IPS DF 6.9 (cell line): ENCODE measurements at places on chromosomes 6 and 20.

GRCh38 chr6:43951756-43952675, 175.2 kb downstream of the MRPL14 start:
- H3K27me3 ChIP-seq, result no peaks in the 10 kb centered on the region
- no peaks in the 10 kb centered on the region; the same call in 1 of the 2 replicates for H3K4me1 ChIP-seq
- no peak overlapping the region for H3K27ac ChIP-seq
- no peaks in the 10 kb centered on the region for H3K36me3 ChIP-seq
- DNase-seq, result no peak
- H3K4me3 ChIP-seq, result no peak overlapping the region

- H3K4me1 ChIP-seq, result peaks cover 4% of the 10 kb centered on the region
- no peak overlapping the region for H3K4me3 ChIP-seq
- no peaks in the 10 kb centered on the region for H3K27me3 ChIP-seq
Measured at GRCh38 chr6:160297310-160297709, 38.7 kb upstream of the SLC22A2 start.

DNA sequence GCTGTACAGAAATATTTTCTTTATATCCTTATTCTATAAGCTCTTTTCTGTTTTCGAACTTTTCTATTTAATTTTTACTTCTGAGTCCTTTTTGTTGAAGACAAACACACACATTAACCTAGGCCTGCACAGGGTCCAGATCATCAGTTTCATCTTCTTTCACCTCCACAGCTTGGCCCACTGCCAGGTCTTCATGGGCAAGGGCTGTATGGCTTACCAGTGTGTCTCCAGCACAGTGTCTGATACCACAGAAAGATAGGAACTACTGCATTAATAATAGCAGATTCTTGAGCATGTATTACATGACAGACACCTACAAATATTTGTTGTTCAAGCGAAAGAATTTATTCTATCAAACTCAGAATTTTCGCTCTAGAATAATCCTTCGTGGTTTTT, 24.4 kb downstream of the QKI start:
- no peaks in the 10 kb centered on the region; the same call in 1 of the 2 replicates for H3K4me1 ChIP-seq
- H3K27ac ChIP-seq, result no peak overlapping the region
- no peaks in the 10 kb centered on the region for H3K36me3 ChIP-seq
- no peak overlapping the region for H3K4me3 ChIP-seq
- no peaks in the 10 kb centered on the region for H3K27me3 ChIP-seq

DNA sequence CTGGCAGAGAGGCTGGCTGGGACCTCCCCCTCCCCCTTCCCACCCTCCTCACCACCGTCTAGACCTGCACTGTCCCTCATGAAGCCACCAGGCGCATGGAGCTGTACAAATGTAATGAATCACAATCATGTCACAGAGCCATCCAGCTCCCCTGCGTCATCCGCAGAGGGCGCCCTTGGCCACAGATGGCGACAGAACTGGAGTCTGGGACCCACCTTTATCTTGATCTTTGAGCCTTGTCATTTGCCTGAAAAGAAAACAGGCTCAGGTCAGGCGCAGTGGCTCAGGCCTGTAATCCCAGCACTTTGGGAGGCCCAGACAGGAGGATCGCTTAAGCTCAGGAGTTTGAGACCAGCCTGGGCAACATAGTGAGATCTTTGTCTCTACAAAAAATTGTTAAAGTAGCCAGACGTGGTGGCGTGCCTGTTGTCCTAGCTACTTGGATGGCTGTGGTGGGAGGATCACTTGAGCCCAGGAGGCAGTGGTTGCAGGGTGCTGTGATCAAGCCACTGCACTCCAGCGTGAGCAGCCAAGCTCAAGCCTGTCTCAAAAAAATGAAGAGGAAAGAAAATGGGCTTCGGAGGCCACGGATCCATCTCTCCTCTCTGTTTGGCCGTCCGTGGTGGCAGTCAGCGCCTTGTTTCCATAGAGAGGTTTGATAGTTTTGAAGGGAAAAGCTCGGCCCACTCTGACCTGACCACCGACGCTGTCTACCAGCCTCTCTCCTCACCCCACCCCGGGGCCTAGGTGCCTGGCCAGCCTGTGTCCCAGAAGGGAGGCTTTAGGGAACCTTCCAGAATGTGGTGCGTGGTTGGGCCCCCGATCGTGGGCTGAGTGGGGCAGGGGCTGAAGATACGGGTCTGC, 6.2 kb downstream of the COL9A3 start:
- peaks cover 15% of the 10 kb centered on the region for H3K4me1 ChIP-seq
- no peak for DNase-seq
- peaks cover 14% of the 10 kb centered on the region; the same call in 1 of the 2 replicates for H3K36me3 ChIP-seq
- no peak overlapping the region for H3K4me3 ChIP-seq

DNA sequence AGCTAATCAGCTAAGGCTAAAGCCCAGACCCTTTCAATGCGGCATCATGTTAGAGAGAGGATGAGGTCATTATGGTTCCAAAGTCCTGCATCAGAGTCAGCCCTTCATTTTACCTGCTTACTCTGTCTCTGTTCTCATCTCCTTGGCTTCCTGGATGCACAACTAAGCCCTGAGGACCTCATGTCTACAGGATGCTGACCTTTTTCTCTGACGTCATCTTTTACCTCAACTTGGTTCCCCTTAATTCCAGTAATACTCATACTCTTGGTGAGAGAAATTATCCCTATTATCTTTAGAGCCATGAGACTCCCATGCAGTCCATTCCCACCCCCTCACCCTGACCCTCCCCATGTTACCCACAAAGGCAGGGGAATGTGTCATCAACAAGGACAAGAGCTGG, 636.5 kb upstream of the CHD6 start:
- no peak for DNase-seq
- H3K36me3 ChIP-seq, result no peaks in the 10 kb centered on the region
- no peaks in the 10 kb centered on the region for H3K27me3 ChIP-seq
- H3K4me3 ChIP-seq, result no peak overlapping the region
- no peak overlapping the region for H3K27ac ChIP-seq
- H3K4me1 ChIP-seq, result no peaks in the 10 kb centered on the region

- H3K36me3 ChIP-seq, result no peaks in the 10 kb centered on the region
- H3K4me1 ChIP-seq, result no peaks in the 10 kb centered on the region
- no peak overlapping the region for H3K27ac ChIP-seq
- no peaks in the 10 kb centered on the region for H3K27me3 ChIP-seq
- H3K4me3 ChIP-seq, result no peak overlapping the region
- DNase-seq, result no peak
Measured at GRCh38 chr6:56104591-56104990, 142.8 kb downstream of the COL21A1 start.

DNA sequence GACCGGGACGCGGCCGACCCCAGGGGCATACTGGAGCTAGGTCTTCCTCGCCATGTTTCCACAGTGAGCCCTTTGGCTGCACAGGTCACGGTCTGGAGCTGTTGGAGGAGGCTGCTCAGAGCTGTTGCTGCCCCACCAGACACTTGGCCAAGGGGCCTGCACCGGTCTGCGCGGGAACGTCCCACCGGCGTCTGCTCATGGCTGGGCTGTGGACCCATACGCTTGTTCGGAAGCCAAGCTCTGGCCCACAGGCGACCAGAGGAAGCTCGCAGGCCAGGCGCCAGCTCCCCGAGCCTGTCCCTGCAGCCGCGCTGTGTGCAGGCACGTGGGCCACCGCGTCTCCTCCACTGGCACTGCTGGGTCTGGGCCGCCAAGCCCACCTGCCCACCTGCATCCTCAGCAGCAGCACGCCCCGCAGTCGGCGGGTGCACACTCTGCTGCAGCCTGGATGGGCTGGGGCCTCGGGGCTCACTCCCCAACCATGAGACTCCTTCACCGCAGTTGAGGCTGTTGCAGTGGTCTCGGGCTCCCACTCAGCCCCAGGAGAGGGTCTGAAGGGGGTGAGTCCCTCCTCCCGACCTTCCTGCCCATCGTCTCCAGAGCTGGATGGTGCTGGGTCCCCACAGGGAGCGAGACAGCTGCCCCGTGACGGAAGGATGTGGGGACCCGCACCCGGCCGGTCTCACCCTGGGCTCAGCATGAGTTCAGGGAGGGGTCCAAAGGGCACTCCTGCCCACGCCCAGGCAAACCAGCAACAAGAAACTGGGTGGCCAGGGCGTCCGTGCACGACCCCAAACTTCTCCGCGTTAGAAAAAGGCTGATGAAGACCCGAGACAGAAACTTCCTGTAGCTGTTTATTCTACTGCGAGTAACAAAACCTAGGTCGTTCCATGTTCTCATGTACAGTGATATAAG, 15.5 kb upstream of the TCFL5 start:
- H3K36me3 ChIP-seq, result peaks cover 3% of the 10 kb centered on the region; the same call in 1 of the 2 replicates
- no peak overlapping the region for H3K4me3 ChIP-seq
- no peaks in the 10 kb centered on the region for H3K27me3 ChIP-seq
- no peak overlapping the region for H3K27ac ChIP-seq
- DNase-seq, result no peak
- no peaks in the 10 kb centered on the region; the same call in 1 of the 2 replicates for H3K4me1 ChIP-seq

DNA sequence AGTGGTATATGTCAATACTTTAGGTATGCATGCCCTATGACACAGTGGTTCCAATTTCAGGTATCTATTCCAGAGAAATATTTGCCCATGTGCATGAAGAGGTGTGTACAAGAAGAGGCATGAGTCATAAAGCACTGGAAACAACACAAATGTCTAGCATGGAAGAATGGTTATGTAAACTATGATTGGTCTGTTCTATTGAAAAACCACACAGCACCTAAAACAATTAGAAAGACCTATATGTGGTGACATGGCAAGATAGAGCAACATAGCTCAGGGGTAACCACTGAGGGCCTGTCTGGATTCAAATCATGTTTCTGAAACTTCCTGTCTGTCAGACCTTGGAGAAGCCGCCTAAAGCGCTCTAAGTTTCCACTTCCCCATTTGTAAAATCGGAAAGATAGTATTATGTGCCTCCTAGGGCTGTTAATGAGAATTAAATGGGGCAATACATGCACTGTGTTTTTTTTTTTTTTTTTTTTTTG, 76.0 kb upstream of the SHLD1 start:
- H3K4me3 ChIP-seq, result no peak overlapping the region
- H3K4me1 ChIP-seq, result no peaks in the 10 kb centered on the region
- no peaks in the 10 kb centered on the region for H3K27me3 ChIP-seq
- DNase-seq, result no peak

- no peak overlapping the region for H3K4me3 ChIP-seq
- DNase-seq, result no peak
- no peaks in the 10 kb centered on the region for H3K36me3 ChIP-seq
- H3K27ac ChIP-seq, result no peak overlapping the region
- no peaks in the 10 kb centered on the region for H3K4me1 ChIP-seq
Measured at GRCh38 chr6:7691021-7691420, 34.9 kb upstream of the BMP6 start.

GRCh38 chr6:18362058-18362561, 25.0 kb upstream of the RNF144B start:
- H3K36me3 ChIP-seq, result no peaks in the 10 kb centered on the region
- H3K27ac ChIP-seq, result no peak overlapping the region
- H3K4me3 ChIP-seq, result no peak overlapping the region
- DNase-seq, result no peak
- H3K4me1 ChIP-seq, result no peaks in the 10 kb centered on the region
- no peaks in the 10 kb centered on the region for H3K27me3 ChIP-seq

- no peaks in the 10 kb centered on the region for H3K27me3 ChIP-seq
- H3K4me3 ChIP-seq, result peak within 1 kb of the TSS; percentile 78
- DNase-seq, result no peak
- no peak within 1 kb of the TSS for H3K27ac ChIP-seq
- no peaks in the 10 kb centered on the region for H3K36me3 ChIP-seq
Measured at GRCh38 chr6:151239603-151240035, at the start of gene AKAP12. Gene AKAP12 (plus strand): TSS chr6:151239967. CDS start chr6:151240563, 596 bp downstream.

DNA sequence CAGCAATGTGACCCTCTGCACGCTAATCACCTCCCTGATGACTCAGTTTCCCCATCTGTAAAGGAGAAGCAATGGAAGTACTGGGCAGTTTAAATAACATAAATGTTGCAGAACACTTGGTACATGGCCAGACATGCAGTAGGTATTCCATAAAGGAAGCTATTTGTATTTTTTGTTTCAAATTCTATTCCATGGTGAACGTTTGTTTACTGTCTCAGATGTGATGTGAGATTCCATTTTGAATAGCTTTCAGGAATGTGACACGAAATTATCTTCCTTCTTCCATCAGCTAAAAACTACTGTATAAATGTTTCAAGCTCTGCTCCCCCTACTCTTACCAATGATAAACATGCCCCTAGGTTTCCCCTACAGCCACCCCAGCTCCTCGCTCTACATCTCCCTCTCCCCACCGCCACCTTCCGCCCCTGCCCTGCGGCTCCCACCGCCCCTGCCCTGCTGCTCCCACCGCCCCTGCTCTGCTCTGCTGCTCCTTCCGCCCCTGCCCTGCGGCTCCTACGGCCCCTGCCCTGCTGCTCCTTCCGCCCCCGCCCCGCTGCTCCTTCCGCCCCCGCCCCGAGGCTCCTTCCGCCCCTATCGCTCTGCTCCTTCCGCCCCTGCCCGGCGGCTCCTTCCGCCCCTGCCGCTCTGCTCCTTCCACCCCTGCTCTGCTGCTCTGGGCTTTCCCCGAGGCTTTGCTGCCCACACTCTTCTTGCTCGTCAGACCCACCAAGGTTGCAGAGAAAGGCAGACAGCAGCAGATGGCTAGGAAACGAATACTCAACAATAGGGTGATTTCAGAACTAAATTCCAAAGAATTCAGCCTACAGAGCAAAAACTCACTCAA, 78.9 kb downstream of the THBS2 start:
- H3K4me3 ChIP-seq, result no peak overlapping the region
- H3K27me3 ChIP-seq, result no peaks in the 10 kb centered on the region
- no peaks in the 10 kb centered on the region for H3K4me1 ChIP-seq
- no peaks in the 10 kb centered on the region for H3K36me3 ChIP-seq
- no peak for DNase-seq

DNA sequence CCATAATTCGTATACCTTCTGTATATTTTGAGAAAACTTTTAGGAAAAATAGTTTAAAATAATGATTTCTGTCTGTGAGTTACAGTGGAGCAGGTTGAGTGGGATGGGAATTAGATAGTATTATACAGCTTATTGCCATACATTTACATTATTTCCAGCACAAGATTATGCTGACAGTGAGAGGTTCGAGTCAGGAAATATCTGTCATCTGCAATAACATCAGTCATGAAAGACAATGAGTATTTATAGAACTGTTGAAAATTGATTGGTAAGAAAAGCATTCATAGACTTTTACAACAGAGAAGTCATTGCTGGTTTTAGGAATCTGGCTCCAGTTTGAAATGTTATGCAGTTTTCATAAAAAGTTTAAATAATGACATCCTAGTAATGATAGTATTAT, 45.9 kb downstream of the FAM135A start:
- DNase-seq, result no peak
- no peak overlapping the region for H3K27ac ChIP-seq
- H3K4me1 ChIP-seq, result no peaks in the 10 kb centered on the region
- no peaks in the 10 kb centered on the region for H3K36me3 ChIP-seq

DNA sequence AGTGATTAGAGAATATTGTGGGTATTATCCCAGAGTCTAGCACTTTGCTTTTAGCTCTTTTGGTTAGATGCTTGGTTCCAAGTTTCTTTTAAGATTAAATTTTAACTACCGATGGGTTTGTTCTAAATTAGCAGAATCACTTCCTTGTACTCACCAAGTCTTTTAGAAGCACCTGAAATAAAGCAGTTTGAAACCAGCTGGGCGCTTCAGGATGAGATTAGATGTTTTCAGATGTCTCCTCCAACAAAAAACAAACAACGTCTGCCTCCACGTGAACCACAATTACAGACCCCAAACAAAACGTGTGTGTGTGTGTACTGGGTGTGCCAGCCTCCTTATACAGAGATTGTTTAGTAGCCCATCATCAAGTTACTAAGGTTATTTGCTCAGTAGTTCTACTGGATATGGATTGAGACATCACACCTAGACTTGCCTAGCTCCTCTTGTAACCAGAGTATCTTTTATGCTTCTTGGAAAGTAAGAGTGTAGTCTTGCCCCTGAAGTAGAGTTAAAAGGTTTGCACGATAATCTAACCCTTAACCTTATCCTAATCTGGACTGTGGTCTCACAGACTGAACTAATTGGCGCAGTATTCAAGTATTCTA, 2.3 kb downstream of the DSTN start:
- peaks cover 2% of the 10 kb centered on the region; the same call in 1 of the 2 replicates for H3K4me1 ChIP-seq
- DNase-seq, result no peak
- H3K36me3 ChIP-seq, result no peaks in the 10 kb centered on the region
- H3K27ac ChIP-seq, result no peak overlapping the region
- no peak overlapping the region for H3K4me3 ChIP-seq
- H3K27me3 ChIP-seq, result no peaks in the 10 kb centered on the region
